ENCODE measurements at places on chromosomes 2 and 18.

DNA sequence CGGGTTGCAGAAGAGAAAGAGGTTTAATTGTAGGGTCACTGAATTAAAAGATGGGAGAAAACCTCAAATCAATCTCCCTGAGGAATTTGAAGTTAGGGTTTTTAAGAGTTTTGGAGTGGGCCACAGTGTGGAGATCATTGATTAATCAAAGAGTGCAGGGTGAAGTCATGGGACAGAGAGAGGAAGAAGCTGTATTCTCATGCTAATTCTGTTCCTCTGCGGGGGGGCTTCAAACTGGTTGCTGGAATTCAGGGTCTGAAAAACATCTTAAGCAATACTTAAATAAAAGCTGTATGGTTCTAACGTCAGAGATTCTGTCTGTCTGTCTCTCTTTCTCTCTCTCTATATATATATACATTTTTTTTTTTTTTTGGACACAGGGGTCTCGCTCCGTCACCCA is 169.8 kb upstream of the SPATS2L start:
- DNase-seq: no peak

DNA sequence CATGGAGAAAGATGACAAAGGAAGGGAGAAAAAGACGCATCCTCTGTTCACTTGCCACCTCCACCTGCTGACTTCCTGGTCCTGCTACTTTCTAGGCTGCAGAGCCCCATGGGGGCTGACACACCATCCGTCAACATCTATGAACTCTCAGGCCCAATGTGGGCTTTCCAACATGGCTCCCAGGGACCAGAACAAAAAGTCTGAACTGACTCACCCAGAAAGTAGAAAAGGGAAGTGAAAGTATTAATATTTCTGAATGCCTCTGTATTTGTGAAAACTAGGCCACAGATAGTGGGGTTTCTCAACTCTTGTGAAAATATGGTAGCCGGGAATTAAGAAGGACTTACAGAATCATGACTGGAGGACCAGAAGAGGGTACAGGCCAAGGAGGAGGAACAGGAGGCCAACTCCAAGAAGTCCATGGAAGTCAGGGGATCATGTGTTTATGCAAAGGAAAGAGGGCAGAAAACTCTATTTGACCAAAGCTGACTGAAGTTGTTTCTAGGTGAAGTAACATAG is 123.1 kb upstream of the CAB39 start:
- peak; percentile 44 for DNase-seq

GRCh38 chr2:143906850-143907249 is 613.1 kb downstream of the ZEB2 start:
- no peak for DNase-seq

DNA sequence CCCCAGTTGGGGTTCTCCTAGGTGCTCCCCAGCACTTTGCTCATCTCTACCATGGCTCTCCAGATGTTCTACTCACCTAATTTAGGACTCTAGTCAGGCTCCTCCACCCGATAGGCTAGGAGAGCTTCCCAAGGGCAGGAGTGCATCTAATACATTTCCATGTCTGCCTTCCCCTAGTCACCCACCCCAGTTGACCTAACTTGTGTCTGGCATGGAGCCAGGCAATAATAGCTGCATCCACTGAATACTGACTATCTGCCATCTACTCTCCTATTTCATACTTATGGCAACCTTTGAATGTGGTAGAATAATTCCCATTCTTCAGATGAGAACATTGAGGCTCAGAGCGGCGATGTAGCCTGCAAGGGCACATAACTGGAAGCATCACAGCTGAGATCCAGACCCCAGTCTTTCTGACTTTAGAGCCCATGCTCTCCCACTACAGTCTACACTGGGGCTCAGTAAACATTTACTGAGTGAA is 71.8 kb upstream of the YWHAQ start:
- DNase-seq: no peak

DNA sequence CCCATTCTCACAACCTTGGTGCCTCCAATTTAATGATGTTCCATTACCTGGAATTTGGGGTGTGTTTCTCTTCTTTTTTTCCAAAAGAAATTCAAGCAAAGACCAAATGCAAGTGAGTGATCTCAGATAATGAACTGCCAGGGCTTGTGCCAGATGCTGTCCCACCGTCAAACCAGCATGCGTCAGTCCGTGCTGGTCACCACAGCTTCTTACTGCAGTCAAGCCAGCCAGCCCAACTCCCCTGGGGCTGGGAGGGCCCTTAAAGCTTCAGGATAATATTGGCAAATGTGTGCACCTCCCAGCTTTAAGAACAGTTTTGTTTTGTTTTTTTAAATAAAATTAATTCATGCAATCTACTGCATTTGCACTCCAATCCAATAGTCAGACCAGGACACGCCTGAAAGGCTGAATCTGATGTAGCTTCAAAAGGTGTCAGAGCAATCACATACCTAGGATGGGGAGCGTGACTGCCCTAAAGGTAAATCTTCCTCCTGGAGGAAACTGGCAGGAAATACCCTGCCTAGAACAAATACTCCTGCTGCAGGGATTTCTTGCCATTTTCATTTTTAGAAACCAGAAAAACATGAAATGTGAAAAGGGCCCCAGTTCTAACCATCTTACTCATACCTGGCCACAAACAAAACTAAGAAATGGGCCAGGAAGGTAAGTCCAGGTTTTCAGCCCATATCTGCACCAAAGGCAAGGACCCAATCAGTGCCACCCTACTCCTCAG is 26.8 kb upstream of the SP3 start:
- no peak for DNase-seq

DNA sequence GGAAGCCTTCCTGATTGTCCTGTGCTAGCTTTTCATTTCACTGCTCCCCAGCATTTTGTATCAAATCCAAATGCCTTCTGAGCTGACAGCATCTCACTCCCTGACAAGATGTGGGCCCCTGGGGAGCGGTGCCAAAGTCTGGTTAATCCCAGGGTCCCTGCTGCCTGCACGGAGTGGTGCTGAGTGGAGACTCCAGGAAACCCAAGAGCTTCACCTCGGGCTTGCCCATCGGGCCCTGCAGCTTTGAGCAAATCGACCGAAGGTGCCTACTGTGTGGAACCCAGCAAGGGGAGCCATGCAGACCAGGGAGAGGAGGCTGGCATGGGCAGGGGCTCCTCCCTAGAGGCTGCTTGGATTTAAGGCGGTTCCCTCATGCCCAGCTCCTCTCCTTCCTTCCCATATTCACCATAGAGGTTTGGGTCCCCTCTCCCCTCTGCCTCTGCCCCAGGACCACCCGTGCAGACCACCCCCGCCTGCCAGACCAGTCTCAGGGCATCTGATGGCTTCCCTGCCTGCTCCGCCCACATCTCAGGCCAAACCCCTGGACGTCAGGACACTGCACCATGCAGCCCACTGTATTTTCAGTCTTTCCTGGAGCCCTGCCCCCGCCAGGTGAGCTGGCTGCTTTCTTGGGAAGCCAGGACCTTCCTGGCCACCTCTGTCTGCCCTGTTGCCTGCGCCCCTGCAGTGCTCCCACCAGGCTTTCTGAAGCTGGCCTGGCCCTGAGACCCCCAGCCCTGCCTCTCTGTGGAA is 37.8 kb downstream of the RRM2 start:
- DNase-seq: no peak

GRCh38 chr2:185567196-185567595 is 171.4 kb upstream of the FSIP2 start:
- no peak for DNase-seq

DNA sequence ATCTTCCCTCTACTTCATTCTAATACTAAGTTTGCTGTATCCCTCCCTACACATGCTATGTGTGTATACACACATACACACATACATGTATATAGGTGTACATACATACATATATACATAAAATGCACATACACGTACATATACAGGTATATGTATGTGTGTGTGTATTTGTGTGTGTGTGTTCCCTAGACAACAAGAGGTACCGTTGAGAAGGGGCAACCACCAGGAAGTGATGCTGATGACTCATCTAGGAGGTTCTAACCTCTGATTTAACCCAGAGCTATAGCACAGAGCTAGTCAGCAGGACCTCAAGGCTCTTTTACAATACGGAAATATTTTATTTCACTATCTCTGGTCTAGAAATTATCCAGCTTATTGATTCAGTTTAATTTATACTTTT is 139.2 kb downstream of the LAMA3 start:
- DNase-seq: peak; percentile 53

DNA sequence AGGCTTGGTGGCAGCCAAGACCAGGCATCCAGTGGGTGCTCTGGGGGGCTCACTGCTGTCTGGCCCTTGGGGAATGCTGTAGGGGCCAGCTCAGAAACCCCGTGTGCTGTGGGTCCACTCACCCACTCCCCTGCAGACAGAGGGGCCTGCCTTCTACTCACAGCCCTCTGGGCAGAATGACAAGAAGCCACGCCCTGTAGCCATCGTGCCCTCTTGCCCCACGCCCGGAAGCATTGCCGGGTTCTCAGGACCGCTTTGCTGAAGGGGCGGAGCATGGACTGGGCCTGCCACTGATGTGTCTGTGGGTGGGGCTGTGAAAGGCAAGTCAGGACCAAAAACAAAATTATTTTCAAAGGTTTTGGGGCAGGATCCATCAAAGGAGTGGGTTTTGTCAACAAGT is 27.8 kb downstream of the GLI2 start:
- DNase-seq: no peak

DNA sequence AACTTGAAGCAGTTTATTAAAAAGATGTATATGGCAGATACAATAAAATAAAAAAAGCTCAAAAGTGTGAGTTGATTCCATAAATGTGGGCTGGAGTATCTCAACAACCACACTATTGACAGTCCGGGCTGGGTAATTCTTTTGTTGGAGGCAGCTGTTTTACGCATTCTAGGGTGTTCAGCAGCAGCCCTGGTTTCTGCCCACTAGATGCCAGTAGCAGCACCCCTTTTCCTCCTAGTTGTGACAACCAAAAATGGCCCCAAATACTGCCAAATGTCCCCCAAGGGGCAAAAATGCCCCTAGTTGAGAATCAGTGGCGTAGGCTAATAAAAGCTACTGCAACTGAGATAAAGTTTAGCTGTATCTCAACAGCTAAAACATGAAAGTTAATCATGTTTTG is 44.8 kb downstream of the CHMP3 start:
- peak; percentile 9 for DNase-seq

- no peak for DNase-seq
These were observed 210.9 kb downstream of the L3MBTL4 start for GRCh38 chr18:6203791-6204190.

- no peak for DNase-seq
These were observed 613.5 kb upstream of the ZNF804A start for GRCh38 chr2:183984871-183985270.

- no peak for DNase-seq
These were observed 35.6 kb downstream of the BMP10 start for GRCh38 chr2:68835621-68836020.

- DNase-seq: no peak
These were observed 386.8 kb downstream of the XIRP2 start for GRCh38 chr2:167275046-167275445.

GRCh38 chr2:14388724-14389123 is 243.8 kb upstream of the LRATD1 start:
- no peak for DNase-seq

DNA sequence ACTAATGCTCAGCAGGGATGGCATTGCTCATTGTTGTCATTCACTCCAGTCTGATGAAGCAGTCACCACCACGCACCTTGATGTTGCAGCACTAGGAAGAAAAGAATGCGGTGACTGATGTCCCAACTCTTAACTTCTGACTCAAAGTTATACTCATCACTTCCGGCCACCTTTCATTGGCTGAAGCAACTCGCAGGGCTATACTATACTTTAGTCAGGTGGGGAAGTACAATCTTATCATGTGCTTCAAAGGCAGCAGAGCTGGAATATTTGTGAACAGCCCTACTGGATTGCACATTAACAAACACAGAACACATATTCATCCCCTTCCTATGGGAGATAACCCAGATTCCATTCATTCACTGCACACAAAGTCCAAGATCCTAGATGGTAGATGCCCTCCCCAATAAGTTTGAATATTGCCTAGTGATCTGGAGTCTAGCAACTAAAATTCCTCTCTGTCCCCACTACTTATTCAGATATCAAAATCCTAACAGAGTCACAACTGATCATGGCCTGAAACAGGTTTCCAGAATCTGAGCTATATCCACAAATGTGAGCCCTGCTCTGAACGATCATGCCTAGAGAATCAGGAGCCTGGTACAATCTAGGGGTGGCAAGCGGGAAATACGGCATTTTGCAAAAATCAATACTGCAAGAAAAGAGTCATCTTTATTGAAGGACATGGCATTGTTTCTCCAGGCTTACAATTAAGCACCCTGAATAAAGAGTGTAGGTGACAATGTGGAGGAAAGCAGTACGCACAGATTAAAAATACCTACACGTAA is 3.4 kb upstream of the SPATS2L start:
- no peak for DNase-seq

- DNase-seq: no peak
These were observed 2.9 kb upstream of the MRPL44 start for GRCh38 chr2:223954401-223954800.

GRCh38 chr2:183035298-183035953 is 2.8 kb downstream of the NCKAP1 start:
- no peak for DNase-seq

DNA sequence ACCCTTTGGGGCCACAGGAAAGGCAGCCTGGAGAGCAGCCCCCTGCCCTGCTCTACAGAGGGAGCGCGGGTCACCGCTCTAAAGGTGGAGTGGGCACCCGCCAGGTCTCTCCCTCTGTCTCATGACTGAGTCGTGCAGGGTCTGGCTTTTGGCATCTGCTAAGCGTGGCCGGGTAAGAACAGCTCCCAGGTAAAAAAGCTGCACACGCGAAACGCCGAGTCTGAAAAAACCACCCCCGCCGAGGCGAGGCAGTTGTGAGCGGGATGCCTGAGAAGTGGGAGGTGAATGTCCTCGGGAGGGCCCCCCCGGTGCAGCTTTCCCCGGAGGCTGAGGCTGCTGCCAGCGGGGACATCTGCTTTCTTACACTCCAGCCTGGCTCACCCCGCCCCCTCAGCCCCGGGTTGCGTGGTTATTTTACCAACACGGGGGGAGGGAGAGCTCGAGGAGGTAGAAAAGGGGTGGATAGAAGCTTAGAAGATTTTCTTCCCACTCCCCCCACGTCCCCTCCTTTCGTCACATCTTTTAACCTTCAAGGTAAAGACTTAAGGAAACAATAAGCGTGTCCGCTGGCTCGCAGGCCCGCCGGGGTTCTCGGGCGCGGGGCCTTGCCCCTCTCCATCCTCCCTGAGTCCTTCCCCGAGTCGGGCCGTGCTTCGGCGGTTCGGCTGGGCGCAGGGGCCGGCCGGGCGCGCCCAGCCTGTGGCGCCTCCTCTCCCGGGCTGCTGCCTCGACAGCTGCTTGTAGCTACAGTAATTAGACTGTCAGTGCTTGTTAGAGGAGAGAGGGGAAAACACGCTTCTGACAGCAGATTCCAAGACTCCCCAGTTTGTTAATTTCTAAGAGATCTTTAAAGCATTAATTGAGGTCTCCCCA is 70.6 kb upstream of the PSMD14 start:
- peak; percentile 59 for DNase-seq

GRCh38 chr2:239932881-239933735 is 92.0 kb downstream of the NDUFA10 start:
- DNase-seq: no peak
